Fibroblast of villous mesenchyme (primary cell): ENCODE measurements at places on chromosomes 4 and X.

DNA sequence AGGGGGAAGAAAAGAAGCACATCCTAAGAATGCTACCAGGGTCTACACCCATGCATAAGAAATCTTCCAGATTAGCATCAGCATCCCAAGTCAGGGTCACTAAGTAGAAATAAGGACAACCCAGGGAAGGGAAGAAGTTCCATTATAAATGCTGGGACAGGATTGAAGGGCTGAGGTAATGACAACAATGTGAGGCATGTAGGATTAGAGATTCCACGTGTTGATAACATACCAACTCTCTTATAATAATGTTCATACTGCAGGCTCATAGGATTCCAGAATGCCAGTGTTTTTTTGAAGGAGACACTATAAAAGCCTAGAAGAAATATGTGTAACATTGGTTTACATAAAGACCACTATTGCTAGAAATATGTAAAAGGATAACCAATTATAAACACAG lies 201.2 kb downstream of the MID1IP1 start:
- peak; percentile 15 for DNase-seq

- peak; percentile 41 for DNase-seq
Observed at GRCh38 chr4:74661427-74662201, 132.7 kb downstream of the BTC start.

- no peak for DNase-seq
Observed at GRCh38 chr4:124484008-124484407, 228.5 kb downstream of the ANKRD50 start.

- peak; percentile 12 for DNase-seq
Observed at GRCh38 chrX:85611926-85612325, 232.5 kb upstream of the POF1B start.

DNA sequence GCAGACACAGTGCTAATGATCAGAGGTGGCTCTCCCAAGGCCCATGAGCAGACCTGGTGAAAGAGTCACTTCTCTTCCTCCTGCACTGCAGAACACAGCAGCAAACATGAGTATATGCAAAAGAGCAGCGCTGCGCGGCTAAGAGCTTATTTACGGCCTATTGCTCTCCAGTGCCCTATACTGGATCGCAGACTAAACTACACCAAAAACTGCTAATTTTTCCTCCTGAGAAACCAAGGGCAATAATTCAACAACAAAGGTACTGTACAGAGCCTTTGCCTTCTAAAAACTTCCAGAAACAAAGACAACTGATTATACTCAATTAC lies 702.5 kb downstream of the ARAP2 start:
- no peak for DNase-seq
